GM13976 (cell line): ENCODE measurements at places on chromosomes 2 and 18.

DNA sequence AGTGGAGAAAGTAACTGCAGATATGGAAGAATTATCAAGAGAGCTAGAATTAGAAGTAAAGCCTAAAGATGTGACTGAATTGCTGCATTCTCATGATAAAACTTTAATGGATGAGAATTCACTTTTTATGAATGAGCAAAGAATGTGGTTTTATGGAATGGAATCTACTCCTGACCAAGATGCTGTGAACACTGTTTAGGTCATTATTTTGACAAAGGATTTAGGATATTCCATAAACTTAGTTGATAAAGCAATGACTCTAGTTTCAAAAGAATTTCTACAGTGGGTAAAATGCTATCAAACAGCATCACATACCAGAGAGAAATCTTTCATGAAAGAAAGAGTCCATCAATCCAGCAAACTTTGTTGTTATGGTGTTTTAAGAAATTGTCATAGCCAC is 1317.7 kb upstream of the ACVR2A start:
- no peak for DNase-seq

DNA sequence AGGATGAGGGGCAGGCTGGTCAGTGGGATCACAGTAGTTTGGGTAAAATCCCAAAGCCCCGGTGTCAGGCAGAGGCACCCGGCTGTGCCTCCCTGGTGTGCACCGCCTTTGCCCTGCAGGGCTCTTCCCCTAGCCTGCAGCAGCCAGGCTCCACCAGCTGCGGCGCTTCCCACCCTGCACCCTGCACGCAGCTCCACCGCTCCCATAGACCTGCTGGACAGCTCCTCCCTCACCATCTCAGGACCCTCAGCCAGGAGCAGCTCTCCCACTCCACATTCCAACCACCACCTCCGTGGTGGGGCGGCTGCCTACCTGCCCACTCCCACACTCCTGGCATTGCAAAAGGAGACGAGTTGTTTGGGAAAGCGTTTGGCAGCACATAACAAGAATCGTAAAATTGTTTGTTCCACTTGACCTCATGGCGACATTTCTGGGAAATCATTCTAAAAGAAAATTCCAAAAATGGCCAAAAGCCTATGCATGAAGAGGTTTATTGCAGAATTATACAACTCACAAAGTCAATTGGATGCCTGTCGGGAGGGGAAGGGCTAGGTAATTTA is 287.4 kb upstream of the HDAC4 start:
- no peak for DNase-seq

GRCh38 chr18:51897884-51898283 is 442.1 kb upstream of the DCC start:
- no peak for DNase-seq

DNA sequence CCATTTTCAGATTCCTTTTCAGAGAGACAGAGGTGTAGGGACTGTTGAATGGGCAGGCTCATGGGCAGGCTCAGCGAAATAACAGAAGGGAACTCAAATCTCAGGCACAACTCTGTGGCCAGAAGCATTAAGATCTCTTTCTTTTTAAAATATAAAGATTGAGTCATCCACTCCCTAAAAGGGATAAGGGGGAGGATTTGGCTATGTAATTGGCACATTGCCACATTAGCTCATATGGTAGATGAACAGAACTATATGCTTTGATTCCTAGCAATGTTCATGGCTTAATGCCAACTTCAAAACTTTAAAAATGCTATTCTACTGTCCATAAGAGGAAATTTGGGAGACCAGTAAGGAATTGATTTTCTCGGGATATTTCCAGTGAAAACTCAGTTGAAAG is 53.8 kb upstream of the SLC5A7 start:
- DNase-seq = no peak

DNA sequence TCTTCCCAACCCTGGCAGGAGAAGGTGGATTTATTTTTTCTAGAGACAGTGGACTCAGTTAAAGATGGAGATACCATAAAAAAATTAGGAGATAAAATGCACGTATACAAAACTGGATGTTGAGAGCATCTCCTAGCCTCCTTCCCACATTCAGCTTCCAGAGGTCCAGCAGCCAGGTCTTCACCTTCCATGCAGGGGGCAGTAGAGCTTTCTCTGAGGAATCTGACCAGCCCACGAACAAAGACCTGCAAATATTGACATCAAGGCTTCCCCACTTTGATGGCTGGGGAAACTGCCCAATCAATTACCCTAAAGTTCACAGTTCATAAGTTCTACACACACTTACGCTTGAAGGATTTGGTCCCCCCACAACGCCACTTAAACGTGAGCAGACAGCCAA is 24.5 kb downstream of the AQP4 start:
- no peak for DNase-seq

DNA sequence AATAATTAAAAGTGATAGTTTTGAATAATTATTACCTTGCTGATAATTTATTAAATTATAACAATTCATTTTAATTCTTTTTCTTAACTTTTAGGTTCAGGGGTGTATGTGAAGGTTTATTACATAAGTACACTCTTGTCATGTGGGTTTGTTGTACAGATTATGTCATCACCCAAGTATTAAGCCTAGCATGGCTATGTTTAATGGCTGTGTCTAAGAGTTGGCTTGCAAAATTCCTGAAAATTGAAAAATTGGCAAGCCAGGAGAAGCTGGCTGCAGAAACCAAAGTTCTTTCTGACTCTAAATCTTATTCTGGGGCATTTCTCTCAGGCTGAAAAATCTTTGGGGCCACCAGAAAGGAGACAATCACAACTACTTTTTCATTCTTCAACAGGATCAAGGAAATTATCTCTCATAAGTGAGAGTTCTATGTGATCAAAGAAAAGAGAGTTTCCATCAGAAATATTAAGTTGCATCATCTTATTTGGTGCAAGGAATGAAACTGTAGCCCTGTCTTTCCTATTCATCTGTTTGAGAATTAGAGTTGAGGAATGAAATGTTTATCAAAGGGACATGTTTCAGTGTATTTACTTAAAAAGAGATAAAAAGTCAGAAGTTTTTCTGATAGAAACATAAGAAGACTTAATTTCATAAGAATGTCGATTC is 412.1 kb upstream of the CDH2 start:
- DNase-seq = no peak
